SHP77 treated with DMSO at 0.1 percent for 48 hours (cell line): ENCODE measurements at places on chromosomes 1 and 21.

DNA sequence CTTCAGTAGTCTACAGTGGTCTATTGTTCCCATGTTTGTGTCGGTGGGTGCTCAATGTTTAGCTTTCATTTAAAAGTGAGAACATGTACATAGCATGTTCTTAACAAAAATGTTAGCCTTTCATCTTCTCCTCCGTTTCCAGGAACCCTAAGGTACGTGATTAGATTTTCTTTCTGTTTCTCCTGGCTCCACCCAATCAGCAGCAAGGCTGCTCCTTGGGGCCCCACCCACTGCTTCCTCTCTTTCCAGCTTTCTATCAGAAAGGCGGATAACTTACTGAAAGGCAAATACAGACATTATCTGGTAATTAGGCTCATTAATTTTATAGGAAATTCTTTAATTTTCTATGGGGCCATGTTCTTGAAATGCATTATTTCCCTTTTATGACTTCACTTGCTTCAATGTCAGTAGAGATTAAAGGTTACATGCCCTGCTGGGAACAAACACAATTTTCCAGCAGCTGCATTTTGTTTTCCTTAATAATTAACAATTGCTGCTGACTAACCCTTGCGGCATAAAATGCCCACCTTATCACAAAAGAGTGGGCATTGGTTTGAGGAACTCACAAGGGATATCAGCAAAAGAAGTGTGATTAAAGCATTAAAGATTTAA is 324.9 kb upstream of the SNX7 start:
- no peak for DNase-seq

DNA sequence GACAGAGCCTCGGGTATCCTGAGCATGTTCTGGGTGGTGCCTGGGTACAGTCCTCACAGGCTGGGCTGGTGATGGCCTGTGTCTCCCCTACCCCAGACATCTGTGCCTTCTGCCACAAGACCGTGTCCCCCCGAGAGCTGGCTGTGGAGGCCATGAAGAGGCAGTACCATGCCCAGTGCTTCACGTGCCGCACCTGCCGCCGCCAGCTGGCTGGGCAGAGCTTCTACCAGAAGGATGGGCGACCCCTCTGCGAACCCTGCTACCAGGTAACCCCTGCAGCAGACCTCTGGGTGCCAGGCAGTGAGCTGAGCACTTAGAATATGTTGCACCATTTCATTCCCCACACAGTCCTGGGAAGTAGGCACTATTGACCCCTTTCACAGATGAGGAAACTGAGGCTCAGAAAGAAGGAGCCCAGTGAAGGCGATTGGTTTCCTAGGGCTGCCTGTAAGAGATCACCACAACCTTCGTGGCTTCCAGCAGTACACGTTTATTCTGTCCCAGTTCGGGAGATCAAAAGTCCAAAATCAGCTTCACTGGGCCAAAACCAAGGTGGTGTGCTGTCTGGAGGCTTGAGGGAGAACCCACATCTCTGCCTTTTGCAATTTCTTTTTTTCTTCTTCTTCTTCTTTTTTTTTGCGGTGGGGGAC is 11.8 kb downstream of the FBLIM1 start:
- DNase-seq = no peak

DNA sequence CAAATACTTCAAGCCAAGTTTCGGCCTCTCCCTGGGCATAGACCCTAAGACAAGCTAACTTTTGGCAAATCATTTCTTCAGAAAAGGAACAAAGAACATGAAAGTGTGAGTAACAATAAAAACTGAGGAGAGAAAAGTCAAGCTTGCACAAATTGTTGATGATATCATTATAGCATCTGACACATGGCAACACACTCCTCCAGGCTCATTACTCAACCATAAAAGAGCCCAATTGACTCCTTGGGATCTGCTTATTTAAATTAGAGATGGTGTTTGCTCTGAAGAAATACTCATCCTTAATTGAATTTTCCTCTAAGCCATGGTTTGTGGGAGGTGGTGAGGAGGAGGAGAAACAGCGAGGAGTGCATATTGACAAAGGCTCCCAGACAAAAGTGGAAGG is 54.5 kb downstream of the TNFSF4 start:
- no peak for DNase-seq

DNA sequence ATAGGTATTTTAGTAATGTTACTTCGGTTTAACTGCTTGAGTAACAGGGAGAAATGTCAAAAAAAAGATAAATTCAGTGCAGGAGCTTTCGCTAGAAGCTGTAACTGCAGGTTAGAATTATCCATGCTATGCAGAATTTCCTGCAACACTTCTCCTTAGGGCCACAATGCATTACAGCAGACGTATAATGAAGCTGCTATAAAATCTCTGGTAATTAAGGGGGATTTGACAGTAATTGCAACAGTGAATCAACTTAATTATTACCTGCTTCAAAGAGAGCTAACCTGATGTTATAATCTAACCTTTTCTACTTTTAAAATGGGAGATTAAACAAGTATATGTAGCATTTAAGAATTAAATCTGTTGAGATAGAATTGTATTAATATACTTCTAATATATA is 92.6 kb downstream of the ATG4C start:
- DNase-seq = no peak

DNA sequence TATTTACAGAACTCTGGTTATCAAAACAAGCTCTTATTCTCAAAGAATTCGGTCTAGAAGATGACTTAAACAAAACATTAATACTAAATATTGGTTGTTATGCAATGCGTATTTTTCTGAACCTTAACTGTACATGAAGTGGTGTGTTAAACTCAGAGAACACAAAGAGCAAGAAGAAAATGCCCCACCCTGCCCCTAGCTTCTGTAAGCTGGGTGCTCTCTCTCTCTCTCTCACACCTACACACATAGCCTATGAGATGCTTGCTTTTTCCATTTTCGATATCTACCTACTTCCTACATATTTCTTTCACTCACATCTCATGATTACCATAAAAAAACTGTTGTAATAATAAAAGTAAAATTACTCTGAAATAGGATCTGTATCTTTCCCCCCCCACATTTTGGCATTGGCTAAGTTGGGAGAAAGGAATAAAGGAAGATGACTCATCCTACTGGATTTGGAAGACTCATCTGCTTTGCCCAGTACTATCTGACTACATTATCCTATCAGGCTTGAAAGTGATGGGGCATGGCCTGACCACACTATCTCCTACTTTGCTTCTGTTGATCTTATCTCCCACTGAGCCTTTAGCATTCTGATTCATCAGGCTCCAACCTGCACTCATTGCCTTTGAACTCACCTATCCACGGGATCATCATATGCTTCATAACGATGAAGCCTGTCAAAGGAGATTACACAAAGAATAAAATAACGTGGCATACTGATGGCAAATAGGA is 2.9 kb downstream of the CRYZ start:
- no peak for DNase-seq

DNA sequence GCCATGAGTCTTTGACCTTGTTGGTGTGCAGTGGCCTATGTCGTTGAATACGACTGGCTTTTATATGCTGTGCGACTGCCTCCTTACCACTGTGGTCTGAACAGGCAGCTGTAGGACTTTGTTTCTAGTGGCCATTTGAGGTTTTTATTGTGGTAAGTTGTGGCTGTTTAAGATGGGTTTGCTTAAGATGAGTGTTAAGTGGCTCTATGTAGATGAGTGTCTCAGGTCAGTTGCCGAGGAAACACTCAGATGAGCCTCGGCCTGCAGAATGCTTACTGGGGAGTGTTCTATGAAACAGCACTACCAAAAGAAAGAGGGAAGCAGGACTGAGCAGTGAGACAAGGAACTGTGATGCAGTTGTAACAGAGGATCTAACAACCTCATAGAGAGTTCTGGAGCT is 14.9 kb upstream of the CD1C start:
- DNase-seq = no peak
